ENCODE measurements at places on chromosomes 11 and 22.

DNA sequence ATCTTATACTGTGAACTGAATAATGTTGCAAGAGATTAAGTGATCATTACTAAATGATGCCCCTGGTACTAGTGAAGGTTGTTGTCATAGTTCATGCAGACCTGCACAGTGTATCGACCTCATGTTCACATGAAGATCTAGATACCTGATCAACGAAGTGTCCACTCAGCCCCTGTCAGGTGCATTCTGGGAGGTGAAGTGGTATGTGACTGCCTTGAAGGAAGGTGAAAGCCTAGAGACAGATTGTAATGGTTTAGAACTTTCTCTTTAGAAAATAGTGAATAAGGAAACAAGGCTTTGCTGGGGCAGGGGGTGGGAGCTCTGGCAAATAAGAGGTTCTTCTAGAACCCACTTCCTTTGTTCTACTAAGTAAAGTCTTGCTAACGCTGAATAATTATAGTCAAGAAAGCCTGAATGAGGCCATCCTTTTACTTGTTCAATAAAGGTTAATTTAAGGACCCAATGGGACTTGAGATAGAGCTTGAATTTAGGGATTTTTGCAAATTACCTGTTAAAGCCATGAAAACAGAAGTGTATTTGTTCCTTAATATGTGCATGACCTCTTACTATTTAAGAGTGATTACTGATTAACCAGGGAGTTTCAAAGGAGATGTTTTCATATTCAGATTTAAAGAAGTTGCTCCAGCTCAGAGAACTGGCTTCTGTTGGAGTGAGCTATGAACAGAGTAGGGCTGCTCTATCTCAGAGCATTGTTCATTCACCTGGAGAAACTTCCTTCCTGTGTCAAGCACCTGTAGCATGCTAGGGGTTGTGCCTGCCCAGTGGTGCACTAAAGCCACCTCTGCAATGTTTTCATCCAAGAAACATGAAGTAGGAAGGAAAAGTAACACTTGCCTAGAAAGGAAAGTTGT lies 45.3 kb downstream of the C22orf31 start:
- DNase-seq, result no peak

DNA sequence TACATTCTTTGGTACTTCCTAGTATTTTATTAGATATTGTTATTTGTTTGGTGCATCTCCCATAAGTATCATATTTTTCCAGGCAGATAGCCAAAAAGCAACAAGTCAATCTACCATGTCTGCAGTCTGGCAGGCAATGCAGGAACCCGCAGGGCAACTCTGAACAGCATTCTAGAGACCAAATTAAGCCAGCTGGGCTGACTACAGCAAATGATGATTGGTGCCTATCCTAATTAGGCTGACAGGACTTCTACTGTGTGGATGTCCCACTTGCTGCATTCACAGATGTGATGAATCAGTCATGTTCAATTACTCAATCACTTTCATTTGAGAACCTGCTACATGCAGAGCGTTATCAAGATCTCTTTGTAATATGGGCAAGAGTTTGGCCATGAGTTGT lies 40.3 kb upstream of the AMOTL1 start:
- DNase-seq, result no peak

- DNase-seq, result peak; percentile 83
Measured at GRCh38 chr11:128458321-128458720, 129.0 kb downstream of the ETS1 start.

DNA sequence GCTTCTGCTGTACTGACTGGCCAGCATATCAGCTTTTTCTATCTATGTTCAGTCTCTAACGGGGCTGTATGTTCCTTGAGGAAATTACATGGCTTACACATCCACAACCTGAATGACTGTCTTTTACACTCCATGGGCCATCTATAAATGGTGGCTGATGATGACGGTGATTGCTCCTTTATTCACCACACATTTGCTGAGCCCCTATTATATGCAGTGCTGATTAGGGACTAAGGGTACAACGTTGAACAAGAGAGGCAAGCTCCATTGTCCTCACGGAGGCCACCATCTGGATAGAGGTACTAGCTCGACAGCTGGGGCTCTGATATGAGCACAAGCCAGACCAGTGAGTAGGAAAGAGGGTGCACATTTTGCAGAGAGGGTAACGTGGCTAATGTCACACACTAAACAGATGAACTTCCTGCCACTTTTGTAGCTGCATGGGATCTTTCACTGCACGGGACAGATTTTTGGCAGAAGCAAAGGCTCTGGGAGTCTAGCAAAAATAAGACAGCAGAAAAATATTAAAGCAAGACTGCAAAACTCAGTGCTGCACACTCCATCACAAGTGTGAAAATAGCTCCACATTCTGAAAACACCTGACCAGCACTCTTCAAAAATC lies 30.6 kb downstream of the DRD2 start:
- DNase-seq, result no peak

- DNase-seq, result peak; percentile 32
Measured at GRCh38 chr11:91231226-91231625, 993.4 kb upstream of the FAT3 start.

Data from foreskin melanocyte (primary cell).